ENCODE measurements at places on chromosomes 7 and 10.

DNA sequence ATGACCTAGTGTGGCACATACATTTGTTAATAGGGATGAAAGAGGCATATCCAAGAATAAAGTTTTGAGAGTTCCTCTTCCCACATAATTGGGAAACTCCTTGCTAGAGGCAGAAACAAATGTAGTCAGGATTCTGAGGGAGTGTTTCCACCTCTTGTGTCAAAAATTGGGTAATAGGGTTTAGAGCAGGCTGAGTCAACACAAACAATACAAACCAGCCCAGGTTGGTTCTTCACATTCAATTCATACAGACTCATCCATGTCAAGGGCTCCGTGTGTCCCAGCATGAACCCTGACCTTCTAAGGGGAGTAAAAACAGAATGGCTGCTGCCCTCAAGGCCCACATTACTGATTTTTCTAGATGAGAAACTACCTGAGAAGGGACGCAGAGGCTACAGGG is 75.3 kb downstream of the GLI3 start:
- DNase-seq = no peak

DNA sequence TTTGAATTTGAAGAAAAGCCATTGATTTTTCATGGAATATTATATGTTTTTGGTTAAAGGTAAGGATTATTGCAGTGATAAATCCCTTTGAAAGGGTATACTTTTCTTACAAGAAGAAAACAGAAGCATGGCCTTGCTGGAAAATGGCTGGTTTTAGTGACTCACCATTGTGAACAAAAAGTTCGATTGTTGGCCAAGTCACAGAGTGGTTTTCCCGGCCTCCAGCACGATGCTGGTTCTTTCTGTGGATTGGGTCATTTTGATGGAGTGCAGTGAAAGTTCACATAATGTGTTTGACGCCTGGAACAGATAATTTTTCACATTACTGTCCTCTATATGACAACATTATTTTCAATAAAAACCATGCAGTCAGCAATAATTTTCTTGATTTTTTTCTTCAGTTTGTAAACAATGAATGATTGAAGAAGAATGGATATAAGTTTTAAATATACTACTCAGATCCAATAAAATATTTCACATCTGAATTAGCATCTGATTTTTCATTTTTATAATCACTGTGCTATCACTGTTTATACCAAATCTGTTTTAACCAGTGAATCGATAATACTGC is 60.9 kb downstream of the RBM20 start:
- no peak for DNase-seq

GRCh38 chr7:37349979-37350590 is 98.6 kb downstream of the ELMO1 start:
- DNase-seq = no peak

DNA sequence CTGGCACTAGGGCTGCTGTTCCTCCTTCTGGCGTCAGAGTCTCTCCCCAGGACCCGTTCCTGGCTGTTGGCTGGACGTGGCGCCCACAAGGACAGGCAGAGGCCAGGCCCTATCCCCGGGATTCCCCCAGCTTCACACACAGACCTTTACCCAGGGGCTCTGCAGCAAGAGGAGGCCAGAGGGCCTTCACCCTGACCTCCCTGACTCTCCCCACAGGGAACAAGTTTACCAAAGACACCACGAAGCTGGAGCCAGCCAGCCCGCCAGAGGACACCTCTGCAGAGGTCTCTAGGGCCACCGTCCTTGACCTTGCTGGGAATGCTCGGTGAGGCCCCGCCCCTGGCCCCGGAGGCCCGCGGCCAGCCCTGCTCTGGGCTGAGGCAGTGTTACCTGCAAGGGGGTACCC is 82.2 kb downstream of the GTF2IRD1 start:
- no peak for DNase-seq

DNA sequence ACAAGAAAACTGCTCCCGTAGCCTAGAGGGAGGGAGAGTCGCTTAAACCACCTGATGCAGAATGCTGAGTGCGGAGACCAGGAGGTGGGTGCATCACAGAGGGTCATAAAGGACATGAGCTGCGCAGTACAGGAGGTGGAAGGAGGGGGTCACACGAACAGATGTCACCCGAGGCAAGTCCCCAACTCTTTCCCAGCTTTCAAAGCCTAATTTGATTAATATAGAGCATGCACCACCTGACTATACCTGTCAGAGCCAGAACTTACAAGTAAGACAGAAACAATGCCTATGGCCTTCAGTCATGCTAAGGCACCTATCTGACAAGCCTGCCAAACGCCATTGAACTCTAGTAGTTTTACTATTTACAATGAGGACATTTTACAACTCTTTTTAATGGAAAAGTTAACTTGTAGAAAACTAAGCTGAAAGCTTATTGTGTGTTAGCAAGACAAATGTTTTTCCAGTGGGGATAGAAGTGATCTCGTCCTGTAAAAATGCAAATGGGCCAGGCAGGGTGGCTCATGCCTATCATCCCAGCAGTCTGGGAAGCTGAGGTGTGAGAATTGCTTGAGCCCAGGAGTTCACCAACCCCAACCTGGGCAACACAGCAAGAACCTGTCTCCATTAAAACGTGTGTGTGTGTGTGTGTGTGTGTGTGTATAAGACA is 1.1 kb upstream of the VOPP1 start:
- no peak for DNase-seq

- no peak for DNase-seq
Observed at GRCh38 chr7:85564861-85565260, 378.0 kb upstream of the SEMA3D start.

- no peak for DNase-seq
Observed at GRCh38 chr7:92557249-92557648, 28.7 kb downstream of the RBM48 start.

DNA sequence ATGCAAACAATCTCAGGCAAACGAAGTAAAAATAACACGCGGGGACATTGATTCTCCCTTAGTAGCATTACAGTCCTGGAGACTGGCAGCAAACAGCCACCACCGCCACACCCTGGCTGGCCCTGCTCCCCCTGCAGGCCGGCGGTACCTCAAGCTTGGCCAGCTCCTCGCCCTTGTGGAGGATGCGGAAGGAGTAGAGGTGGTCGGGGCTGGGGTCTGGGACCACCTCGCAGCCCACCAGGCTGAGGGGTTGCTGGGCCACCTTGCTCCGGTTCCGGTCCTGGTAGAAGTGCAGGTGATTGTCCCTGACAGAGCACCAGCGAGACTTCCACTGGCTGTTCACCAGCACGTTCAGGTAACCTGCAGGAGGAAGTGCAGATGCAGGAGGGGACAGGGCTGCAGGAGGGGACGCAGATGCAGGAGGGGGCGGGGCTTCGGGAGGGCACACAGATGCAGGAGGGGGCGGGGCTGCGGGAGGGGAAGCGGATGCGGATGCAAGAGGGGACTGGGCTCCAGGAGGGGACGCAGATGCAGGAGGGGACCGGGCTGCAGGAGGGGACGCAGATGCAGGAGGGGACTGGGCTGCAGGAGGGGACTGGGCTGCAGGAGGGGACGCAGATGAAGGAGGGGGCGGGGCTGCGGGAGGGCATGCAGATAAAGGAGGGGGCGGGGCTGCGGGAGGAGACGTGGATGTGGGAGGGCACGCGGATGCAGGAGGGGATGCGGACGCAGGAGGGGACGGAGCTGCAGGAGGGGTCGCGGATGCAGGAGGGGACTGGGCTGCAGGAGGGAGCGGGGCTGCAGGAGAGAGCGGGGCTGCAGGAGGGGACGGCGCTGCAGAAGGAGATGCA is 65.7 kb downstream of the VWA2 start:
- no peak for DNase-seq

GRCh38 chr10:6578795-6579182 is 1.3 kb downstream of the PRKCQ start:
- DNase-seq = no peak

DNA sequence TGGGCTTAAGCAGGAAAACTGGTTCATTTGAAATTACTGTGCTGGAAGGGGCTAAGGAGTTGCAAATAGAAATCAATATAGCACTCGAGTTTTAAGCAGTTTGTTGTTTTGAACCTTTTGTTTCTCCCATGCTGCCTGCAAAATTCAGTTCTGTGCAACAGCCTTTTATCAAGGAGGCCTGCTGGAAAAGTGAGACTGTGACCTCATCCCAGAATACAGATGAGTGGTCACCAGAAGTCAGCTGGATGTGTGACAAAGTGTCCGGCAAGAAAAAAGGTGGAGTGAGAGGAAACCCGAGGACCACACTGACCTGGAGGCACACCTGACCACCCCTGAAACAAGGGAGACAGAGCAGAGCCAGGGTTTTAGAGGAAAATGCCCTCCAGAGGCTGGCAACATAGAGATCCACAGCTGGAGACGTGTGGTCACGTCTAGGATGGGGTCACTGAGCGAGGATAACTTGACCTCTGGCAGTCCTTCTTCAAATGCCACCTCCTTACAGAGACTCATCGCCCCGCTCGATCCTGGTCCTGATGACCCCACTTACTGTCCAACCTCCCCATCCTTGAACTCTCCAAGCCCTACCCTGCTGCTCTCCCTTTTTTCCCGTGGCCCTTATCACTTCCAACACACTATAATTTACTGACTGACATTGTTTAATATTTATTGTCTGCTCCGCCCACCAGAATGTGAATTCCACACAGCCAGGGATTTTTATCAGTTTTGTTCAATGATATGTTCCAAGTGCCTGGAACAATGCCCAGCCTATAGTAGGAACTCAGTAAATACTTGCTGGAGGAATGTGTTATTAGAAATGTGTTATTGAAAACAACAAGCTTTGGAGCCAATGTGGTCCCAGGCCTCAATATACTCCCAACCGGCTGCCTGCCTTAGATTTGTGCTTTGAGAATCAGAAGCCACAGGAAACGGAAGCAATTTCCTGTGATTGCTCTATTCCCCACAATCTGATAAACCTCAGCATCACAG is 243.8 kb downstream of the GLI3 start:
- no peak for DNase-seq

GRCh38 chr7:13724977-13725566 is 264.4 kb downstream of the ETV1 start:
- DNase-seq = no peak

DNA sequence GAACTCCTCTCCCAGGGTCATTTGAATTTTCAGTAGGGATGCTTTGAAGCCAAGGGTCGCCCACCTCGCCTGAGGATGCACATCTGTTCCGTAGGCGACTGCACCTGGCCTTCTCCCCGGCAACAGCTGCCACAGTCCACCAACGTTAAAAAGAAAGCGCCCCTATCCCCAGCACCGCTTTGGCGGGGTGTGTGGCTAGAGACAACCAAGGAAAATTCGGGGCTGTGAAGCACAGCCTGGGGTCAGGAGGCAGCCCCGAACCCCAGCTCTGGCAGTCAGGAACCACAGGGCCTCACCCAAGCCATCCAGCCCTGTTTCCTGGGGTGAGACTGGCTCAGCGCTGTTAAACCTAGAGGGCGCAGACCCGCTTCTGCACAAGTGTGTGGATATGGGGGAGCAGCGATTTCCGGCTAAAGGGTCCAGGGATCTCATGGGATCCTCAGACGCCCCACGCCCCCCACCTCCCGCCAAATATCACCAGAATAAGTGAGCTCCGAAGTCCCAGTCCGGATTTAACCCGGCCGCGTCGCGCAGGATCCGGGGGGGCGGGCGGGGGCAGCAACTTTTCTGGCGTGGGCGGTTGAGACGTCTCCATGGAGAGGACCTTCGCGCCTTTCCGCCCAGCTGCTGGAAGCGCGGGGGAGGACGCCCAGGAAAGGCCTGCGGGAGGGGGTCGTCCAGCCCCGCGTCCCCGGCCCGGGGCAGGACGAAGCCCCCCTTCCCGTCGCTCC is 822 bp downstream of the ZC3HAV1L start:
- DNase-seq = no peak

DNA sequence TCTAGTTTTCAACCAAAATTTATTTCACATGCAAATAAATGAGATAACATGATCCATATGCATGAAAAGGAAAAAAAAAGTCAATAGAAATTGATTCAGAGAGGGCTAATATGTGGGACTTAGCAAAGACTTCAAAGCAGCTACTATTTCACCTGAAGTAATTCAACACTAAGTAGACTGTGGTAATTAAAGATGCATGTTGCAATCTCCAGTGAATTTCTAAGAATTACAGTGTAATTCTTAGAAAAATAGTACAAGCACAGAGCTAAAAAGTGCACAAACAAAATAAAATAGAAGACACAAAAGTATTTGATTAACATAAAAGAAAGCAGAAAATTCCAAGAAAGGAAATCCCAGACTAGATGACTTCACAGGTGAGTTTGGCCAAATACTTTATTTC is 25.7 kb downstream of the GPR22 start:
- DNase-seq = no peak

DNA sequence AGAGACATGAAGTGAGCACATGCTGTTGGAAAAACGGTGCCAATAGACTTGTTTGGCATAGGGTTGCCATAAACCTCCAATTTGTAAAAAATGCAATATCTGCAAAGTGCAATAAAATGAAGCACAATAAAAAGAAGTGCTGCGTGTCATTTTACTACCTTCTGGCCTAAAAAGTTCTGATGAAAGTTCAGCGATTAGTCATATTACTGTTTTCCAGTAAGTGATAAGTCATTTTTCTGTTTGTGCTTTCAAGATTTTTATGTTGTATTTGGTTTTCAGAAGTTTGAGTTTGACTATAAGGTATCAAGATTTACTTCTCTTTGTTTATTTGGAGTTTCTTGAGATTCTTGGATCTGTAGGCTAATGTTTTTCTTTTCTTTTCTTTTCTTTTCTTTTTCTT is 16.8 kb downstream of the AOAH start:
- no peak for DNase-seq

DNA sequence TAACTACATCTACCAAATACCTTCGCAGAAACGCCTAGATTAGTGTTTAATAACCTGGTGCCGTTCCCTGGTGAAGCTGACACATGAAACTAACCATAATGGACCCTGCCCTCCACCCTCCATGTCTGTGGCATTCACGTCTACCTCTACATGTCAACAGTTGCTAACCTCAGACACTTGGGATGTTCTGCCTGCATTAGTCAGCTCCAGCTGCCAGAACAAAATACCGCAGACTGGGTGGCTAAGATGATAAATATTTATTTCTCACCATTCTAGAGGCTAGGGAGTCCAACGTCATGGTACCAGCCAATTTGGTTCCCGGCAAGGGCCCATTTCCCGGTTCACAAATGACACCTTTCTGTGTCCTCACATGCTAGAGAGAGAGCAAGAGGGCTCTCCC is 118.5 kb upstream of the CHST15 start:
- no peak for DNase-seq

- no peak for DNase-seq
Observed at GRCh38 chr10:67533376-67533775, 162.6 kb downstream of the CTNNA3 start.

- DNase-seq = no peak
Observed at GRCh38 chr7:108210796-108211195, 80.6 kb upstream of the LAMB4 start.

- no peak for DNase-seq
Observed at GRCh38 chr7:134044682-134045081, 82.5 kb upstream of the LRGUK start.

DNA sequence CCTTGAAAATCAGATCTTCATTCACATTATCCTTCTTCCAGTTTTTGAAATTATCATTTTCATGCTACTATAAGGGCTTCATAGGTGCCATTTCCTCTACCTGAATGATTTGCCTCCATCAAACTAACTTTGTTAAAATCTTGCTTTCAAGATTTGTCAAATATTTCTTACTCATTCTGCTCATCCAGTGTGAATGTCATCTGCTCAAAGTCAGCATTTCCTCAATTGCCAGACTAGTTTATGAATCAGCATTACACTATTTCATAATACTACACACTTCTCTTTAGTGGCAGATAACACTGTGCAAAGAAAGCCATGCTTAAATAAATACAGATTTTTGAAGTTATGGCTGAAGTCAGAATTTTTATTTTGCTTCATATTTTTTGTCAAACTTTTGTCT is 21.3 kb upstream of the LIPF start:
- no peak for DNase-seq

GRCh38 chr7:46522354-46522906 is 601.4 kb upstream of the IGFBP3 start:
- no peak for DNase-seq

- no peak for DNase-seq
Observed at GRCh38 chr7:6338551-6339274, 66.3 kb upstream of the CYTH3 start.
